Activated T-cell treated with anti-CD3 and anti-CD28 coated beads for 1 hour (primary cell): ENCODE measurements at places on chromosomes 6 and 20.

DNA sequence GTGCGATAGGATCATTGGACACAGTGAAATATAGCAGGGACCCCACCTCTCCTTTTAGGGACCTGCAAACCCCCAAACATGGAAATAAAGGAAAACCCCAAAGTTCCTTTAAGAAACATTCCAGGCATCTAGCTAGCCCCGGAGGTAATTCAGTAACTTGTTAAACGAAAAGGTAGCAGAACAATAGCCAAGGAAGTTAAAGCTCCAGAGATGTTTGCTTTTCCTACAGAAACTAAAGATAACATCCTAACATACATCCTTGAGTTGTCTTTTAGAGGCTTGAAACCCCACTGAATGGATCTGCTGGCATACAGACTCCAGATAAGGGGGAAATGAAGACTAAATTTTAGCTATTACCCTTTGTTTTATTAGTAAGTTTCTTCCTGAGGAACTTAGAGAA is 51.0 kb downstream of the FAM184A start:
- no peak for DNase-seq

DNA sequence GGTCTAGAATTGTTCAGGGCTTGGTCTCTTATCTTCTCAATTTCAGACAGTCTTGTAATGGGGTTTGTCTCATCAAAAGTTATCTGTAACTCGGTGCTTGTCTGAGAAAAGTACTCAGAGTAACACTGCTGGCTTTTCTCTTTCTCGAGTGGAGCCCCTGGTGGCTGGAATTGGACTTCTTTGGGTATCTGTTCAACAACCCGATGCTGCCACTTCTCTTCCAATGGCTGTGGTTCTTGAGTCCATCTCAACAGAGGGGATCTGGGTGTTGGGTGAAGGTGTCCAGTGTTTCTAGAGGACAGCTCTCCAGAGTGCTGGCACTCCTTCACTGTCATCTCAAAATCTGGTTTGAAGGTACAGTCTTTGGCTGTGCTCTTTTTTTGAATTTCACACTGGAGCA is 24.6 kb downstream of the DST start:
- no peak for DNase-seq

DNA sequence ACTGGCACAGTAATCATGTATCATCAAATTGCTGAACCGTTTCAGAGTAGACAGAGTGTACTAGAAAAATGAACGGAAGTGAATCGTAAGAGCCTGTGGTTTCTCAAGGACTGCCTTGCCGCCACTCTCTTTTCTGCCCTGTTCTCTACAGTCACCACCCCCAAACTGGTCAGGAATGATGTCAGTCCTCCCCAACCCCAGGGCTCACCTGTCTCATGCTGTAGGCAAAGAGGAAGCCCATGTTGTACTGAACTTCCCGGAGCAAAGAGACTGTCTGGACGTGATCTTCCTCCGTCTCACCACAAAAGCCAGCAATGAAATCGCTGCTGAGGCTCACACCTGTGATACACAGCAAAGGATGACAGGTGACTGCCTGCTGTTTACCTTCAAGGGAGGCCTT is 31.0 kb downstream of the CDK5RAP1 start:
- DNase-seq, result peak; percentile 16

GRCh38 chr20:59364611-59365010 is 64.2 kb downstream of the EDN3 start:
- no peak for DNase-seq

DNA sequence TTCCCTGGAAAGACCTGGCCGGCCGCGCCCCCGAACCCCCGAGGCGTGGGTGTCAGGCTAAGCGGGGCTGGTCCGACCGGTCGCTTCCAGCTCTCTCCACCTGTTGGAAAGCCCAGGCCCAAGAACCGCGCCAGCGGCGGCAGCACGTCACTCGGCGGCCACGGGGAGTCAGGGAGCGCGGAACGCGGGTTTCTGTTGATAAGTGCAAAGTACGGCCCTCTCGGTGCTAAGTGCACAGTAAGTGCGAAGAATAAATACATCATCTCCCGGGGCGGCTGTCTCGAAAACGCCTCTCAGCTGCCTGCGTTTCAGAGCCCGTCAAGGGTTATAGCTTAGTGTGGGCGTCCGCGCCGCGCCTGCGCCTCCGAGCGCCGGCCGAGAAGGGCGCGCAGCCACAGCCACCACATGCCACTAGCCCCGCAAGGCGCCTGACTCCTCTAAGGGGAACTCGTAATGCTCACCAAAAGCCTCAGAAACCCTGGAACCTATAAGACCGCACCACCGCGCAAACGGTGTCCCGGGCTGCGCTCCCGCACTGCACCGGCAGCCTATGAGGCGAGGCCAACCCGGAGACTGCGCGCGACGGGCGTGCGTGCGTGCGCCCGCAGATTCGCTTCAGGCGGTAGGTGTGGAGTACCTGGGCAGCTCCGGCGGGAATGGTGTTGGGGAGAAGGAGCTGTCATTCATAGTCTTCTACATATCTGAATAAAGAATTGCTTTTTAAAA is 9.2 kb upstream of the TBX18 start:
- no peak for DNase-seq

DNA sequence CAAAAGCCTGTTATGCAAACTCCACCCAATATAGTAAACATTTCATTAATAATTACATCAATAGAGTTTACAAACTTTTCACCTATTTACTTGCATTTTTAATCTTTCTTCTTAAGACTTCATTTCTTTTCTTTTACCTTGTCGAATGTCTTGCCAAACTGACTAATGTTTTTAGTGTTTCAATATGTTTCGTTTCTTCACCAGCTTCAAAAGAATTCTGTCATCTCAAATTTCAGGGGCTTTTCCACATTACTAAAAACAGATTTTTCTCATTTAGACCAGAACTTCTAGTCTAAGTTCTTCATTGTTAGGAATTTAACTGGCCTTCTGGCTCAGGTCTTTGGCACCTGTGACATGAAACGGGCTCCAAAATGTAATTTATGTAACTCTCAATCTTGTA is 196.5 kb downstream of the ARHGAP18 start:
- DNase-seq, result no peak

DNA sequence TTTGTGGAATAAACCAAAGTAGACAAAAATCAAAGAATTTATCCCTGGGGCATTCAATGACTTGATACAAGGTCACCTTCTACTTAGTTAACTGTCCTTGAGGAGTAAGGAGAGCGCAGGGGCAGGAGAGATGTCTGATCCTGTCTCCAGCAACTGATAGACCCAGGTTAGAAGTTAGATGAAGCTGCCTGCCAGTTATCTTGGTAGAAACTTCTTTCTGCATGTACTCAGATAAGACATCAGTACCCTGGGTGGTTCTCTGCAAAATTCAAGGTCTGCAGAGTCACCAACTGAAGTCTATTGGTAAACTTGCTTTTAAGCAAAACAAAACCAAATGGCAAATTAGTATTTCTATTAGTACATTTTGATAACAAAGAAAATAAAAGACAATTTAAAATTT is 2.7 kb downstream of the SGK1 start:
- DNase-seq, result no peak

DNA sequence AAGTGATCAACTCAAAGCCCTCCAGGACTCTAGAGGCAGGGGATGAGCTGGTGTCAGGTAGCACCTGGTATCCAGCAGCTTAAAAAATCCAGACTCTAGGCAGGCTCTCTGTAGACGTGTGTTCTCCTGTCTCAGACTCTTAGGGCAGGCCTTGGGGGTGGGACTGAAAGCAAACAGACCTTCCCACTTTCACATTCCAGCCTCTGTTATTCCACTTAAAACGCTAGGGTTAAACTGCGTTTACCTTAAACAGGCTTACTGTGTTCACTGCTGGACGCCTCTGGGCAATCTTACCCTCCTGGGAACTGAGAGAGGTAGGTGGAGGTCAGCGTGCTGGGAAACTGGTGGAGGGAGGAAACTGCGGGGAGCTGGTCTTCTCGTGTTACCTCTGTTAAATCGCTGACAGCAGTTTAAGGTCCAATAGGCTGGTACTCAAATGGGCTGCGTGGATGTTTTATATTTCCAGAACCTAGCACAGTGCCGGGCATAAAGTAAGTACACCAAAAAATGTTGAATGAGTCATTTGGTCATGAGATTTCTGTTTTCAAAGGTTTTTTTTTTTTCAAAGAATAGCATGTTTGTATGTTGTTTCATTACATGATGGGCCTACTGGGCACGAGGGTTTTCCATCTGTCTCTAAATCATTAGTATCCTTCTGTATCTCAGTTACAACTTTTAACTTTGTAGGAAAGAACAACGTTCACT is at the start of gene GCNT2:
GCNT2 (plus strand) TSS at position 248 of the 705 bp plus-strand sequence. CDS start 7,561 bp downstream, outside the sequence.
- DNase-seq, result no peak

- no peak for DNase-seq
Measured at GRCh38 chr6:108788416-108788815, 59.8 kb upstream of the ARMC2 start.

DNA sequence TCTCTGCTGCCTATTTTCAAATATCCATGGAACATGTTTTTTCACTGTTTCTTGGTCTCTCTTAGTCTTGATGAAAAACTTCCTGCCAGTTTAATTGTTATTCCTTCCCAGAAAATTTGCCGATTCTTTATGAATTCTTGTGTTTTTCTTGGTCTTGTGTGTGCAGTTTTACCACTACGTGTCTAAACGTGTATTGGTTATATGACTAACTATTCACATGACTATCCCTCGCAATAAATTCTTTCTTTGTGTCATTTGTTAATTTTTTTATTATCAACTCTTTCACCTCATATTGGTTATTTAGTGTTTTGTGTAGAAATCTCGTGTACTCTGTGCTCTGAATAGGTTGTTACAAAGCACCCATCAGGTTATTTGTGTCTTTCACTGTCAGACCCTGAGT is 315.4 kb downstream of the HAO1 start:
- DNase-seq, result no peak

DNA sequence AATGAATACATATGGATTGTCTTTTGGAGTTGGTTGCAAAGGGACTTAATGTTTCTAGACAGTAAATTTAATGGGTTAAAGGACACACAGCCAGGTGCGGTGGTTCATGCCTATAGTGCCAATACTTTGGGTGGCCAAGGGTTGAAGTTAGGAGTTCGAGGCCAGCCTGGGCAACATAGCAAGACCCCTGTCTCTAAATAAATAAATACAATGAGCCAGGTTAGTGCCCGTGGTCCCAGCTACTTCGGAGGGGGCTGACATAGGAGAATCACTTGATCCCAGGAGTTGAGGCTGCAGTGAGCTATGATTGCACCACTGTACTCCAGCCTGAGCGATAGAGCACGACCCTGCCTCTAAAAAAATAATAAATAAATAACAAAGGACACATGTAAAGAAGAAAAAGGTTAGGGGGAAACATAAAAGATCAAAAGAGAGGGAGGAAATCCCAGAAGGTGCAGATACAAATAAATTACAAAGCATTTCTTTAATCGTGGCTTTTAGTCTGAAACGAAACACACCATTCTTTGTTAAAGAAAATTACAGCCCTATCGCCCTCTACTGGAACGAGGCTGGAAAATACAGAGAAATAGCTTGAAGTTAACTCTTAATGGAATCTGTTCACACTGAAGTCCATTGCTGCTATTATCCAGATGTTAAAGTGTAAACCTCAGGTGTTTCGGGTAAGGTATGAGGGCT is 42.6 kb upstream of the SCML4 start:
- peak; percentile 4 for DNase-seq

DNA sequence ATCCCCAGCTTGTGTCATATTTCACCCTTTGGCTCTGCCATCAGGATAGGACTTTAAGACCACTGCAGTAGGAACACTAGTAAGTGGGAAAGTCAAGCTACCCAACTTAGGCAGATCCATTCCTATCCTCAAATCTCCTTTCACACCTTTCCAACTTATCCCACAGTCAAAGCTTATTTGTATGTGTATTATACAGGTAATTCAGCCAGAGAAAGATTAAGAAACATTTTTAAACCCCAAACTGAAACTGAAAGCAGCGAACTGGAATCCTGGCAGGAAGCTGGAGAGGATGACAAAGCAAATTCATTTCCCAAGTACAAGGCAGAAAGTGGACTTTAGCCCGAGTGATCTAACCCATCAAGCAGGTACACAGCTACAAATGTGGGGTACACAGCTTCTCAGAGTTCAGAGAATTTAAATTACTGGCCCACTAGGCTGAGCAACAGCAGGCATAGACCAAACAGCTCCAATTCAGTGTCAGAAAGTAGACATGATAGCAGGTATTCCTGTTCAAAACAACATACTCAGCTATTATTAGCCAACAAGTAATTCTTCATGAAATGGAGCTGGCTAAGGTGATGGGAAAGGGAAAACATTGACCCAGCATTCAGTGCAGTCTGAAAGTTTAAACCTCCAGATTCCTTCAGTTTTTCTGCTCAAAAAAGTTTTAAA is 39.1 kb downstream of the ILRUN start:
- DNase-seq, result no peak

GRCh38 chr20:956330-956951 is 40.3 kb upstream of the ANGPT4 start:
- peak; percentile 69 for DNase-seq

- no peak for DNase-seq
Measured at GRCh38 chr6:165913676-165914570, 250.9 kb upstream of the PDE10A start.

GRCh38 chr20:12837646-12838045 is 171.1 kb upstream of the SPTLC3 start:
- DNase-seq, result no peak

GRCh38 chr6:38248500-38249234 is 391.1 kb downstream of the BTBD9 start:
- DNase-seq, result no peak

DNA sequence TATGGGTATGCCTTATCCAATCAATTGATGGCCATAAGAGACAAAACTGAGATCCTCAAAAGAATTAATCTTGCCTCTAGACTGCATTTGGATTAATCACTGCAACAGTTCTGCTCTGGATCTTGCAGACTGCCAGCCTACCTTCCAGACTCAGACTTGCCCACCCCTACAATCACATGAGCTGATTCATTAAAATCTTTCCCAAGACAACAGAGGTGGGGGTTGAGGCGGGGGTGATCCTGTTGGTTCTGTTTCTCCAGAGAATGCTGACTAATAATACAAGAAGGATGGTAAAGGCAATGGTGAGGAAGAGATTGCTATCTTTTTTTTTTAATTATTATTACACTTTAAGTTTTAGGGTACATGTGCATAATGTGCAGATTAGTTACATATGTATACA is 43.7 kb upstream of the MEI4 start:
- DNase-seq, result no peak

DNA sequence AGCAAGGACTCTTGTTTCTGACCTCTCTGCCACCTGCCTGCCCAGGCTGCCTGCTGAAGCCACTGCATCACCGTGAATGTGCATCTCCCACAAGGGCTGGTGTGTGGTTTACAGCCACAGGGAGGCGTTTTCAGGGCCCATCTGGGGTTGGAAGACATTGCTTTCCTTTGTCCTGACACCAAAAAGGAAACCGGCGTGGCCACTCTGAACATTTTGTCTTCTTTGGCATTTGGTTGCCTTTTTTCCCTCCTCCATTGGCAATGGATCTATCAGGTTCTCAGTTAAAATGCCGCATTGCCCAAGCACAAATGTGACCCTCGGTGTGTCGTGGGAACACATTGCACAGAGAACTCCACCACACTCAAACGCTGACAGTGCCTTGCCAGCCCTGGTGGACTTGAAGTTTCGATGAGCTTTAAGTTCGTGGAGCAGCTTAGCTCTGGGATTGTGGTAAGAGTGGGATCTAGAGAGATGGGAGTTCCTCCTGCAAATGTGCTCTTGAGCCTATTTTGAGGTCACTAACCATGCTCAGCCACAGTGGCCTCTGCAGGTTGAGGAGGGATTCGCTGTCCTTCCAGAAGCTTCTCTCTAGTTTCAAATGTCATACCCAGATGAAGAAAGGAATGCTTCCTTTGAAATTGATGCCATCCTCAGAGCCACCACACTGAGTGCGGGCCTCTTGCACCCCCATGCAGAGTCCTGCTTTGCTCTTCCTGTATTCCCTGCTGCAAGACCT is 14.8 kb upstream of the PCK1 start:
- DNase-seq, result no peak
